ENCODE measurements at places on chromosomes 12 and 14.

GRCh38 chr14:90440021-90440451, 43.2 kb downstream of the CALM1 start:
- no peak for DNase-seq

DNA sequence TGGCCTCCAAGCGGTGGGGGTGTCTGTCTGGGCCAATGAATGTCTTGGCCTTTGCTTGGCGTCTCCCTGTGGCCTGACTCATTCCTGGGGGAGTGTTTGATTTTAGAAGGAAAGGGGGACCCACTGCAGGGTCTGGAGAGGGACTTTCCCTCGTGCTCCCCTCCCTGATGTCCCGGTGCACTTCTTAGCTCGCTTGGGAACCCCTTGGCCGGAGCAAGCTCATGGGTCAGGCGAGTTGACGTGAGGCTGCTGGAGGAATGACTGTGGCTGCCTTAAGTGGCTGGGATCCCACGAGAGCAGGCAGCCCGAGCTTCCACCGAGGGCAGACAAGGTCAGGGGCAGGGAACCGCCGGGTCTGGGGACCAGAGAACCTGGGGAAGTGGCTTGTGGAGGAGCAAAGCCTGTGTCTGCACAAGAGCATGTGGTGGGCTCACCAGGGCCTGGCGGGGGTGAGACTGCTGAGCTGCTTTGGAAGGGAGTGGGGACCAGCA, 218.4 kb upstream of the C14orf180 start:
- DNase-seq: no peak

- DNase-seq: no peak
Observed at GRCh38 chr12:101616027-101616494, 21.3 kb downstream of the MYBPC1 start.

GRCh38 chr14:36096090-36096489, 80.4 kb downstream of the PTCSC3 start:
- DNase-seq: no peak

DNA sequence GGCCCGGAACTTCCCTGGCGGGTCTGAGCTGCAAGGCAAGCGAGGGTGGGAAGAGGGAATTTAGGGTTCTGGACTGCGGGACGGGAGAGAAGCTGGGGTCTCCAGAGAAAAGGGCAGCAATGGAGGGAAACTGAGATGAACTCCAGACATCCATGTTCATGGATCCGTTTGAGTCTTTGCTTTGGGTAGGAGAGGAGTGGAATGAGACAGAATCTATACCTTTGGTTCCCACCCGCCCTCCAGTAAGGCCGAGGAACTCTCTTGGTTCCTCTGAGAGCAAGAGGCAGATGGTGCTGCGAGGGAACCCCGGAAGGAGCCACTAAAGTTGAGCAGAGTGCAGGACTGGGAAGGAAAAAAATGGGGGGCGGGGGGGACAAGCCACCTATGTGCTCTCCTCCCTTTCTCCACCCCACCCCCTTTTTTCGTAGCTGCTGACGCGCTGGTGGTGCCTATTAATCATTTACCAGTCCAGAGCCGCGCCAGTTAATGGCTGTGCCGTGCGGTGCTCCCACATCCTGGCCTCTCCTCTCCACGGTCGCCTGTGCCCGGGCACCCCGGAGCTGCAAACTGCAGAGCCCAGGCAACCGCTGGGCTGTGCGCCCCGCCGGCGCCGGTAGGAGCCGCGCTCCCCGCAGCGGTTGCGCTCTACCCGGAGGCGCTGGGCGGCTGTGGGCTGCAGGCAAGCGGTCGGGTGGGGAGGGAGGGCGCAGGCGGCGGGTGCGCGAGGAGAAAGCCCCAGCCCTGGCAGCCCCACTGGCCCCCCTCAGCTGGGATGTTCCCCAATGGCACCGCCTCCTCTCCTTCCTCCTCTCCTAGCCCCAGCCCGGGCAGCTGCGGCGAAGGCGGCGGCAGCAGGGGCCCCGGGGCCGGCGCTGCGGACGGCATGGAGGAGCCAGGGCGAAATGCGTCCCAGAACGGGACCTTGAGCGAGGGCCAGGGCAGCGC, 1.2 kb downstream of the SSTR1 start:
- no peak for DNase-seq

- no peak for DNase-seq
Observed at GRCh38 chr12:67885375-67886169, 103.7 kb upstream of the IFNG-AS1 start.

DNA sequence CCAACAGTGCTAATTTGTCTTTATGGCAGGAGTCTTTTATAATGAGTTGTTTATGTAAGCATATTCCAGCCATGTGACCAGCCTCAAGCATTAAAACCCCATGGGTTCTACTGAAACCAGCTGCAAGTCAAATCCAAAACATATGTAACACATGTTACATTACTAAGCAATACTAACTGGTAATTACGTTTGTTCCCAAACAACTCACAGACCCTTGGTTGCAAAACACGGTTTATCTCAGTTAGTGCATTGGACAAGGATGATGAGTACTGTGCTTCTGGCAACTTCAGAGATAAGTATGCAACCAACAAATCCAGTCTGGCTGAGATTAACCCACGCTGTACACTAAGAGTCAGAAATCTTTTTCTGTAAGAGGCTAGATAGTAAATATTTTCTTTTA, 110.1 kb upstream of the FAR2 start:
- DNase-seq: no peak

DNA sequence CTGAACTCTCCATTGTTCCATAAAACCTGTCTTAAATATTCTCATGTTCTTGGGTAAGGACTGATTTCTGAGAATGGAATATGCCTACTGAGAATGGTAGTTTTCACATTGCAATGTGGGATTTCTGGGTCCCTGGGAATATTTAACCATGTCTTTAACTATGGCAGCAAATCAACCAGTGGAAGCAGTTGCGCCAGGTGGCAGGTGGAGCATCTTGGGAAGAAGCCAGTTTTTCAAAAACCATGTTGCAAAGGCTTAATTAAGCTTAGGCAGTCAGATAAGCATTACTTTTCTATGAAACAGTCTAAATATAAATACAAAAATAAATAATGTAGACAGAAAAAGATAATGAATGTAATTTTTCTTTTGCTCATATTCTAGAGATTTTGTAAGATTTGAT, 448.1 kb downstream of the ADAMTS20 start:
- no peak for DNase-seq

DNA sequence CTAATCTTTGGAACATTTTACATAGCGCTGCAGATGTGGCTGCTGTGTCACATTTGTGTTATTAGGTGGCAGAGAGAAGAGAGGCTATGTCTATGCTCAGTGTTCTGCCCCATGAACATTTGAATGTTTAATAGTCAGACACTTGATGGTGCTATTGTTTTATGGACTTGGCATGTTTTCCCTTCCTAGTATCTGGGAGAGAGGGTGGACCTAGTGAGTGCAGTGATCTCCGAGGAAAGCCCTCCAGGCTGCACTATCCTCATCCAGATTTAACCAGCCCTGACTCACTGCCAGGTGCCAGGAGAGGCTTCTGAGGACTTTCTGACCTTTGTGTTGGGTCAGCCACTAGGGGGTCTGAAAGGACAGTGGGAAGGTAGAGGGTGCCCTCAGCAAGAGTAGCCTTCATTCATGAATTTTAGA, 24.3 kb downstream of the ZFC3H1 start:
- no peak for DNase-seq

GRCh38 chr12:75622492-75622891, 111.1 kb upstream of the KRR1 start:
- DNase-seq: no peak

GRCh38 chr14:94885481-94886155, 115.7 kb upstream of the GSC start:
- DNase-seq: no peak

DNA sequence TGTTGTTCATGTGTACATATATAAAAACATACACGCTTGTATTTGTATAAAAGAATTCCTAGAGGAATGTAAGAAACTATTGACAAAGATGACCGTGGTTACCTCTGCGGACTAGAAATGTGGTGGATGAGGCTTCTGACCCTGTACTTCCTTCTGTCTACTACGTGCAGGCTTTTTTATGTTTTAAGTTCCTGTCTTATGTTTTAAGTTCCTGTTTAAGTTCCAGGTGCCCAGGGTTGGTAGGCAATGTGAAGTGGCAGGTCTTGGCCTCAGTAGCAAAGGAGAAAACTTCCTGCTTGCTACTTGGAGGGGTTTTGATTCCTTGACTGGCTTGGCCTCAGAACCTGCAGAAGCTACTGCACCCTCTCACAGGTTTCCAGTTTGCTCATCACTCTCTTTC, 11.6 kb downstream of the POMT2 start:
- no peak for DNase-seq

DNA sequence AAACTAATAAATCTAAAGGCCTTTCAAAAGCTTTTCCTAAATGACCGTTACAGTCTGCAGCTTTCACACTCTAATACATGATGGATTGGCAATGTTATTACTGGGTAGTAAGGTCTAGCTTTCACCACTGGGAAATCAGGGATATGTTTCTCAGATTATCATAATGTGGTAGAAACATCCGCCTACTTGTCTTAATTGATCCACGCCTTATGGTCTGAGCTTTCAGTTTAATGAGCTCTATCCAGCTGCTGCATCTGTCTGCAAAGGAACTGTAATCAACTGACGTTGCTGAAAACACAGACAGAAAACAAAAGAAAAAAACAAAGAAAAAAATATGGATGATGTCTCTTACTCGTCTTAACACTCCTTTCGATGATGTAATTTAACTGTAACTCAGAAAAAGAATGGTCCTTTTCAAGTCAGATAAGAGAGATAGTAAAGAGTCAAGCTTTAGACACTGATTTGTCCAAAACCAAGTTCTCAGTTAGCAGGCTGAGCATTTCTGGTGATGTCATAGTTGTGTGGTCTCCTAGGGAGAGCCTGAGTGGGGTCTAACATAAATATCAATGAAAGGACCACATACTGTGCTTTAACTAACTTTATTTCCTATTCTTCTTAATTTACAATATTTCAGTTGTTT, 85.9 kb downstream of the C2CD5 start:
- DNase-seq: no peak

- no peak for DNase-seq
Observed at GRCh38 chr12:12217018-12217359, 49.9 kb downstream of the LRP6 start.

GRCh38 chr14:97943619-97944018, 1146.4 kb downstream of the VRK1 start:
- DNase-seq: no peak

DNA sequence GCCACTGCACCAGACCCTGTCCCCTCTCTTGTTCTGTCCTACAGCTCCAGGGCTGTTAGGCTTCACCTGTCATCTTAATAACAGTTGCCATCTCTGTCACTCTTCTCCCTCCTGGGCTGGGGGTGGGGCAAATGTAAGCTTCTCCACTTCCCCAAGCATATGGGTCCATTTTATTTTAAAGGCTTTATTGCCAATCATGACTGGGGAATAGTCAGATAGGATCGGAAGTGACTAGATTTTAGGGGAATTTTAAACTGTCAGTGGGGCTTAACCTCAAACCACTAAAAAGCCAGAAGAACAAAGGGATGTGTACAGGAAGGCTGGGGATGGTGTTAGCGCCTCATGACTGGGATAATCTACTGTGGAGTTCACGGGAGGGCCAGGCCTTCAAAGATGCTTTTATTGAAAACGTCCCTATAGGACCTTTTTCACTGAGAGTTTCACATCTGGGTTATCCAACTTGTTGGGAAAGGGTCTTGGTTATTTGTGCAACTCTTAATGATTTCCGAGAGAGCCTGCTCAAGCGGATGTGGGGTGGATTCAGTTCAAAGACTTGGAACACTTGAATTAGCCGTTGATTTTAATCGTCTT, 41.6 kb downstream of the CHST11 start:
- DNase-seq: no peak

- DNase-seq: no peak
Observed at GRCh38 chr12:92656911-92657310, 45.9 kb upstream of the PLEKHG7 start.

DNA sequence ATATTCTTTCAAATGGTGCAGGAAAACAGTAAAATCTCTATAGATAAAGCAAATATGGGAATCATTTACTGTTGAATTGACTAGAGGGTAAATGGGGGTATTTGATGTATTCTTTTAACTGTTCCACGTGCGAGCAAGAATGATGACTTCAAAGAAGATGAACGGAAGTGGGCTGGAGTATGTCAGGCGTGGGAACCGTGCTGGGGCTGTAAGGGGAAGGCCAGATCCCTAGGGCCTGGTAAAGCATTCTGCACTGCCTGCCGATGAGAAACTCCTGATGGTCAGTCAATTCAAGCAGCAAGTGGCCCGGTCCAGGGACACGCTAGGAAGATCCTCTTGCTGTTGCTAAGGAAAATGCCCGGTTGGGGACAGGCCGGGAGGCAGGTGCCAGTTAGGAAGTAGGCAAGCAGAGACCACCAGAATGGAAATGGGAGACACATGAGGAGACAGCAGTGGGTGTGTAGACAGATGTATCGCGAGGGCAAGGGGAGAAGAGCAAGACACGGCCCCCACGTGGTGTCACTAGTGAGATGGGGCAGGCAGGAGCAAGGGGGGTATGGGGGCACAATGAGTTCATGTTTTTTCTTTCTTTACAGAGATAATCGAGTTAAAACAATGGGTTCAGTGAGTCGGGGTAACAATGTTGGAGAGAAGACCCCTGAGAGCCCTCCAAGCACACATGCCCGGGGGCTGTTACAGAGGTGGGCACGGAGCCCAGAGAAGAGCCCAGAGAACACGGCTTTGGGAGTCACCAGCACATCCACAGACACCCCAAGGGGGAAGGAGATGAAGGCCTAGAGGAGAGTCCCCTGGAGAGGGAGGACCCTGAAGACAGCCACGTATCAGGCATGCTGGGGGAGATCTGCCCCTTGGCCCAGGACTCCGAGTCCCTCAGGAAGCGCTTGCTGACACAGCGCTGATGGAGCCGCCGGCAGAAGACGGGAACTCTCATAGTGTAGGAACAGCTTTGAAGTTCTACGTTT, 37.2 kb downstream of the FBXO21 start:
- DNase-seq: no peak

DNA sequence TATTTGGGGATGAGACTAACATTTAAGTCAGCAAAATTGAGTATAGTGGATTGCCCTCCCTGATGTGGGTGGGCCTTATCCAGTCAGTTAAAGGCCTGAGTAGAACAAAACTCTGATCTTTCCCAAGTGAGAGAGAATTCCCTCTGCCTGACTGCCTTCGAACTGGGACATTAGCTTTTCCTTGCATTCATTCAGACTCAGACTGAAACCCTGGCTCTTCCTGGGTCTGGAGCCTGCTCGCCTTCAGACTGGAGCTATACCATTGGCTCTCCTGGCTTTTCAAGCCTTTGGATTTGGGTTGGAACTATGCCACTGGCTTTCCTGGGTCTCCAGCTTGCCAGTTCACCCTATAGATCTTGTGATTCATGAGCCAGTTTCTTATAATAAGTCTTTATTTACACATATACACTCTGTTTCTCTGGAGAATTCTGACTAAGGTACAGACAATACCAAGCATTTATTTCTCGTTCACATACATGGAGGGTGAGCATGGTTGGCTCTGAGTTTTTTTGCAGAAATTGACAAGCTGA, 296.5 kb downstream of the ERC1 start:
- DNase-seq: no peak

GRCh38 chr12:101670007-101670671, 27.3 kb upstream of the CHPT1 start:
- no peak for DNase-seq
